Airway epithelial cell (primary cell): ENCODE measurements at places on chromosomes 12 and 14. TPM values are rescaled to one million over a fixed set of nuclear protein-coding genes. Genes with fewer than 3 reads are reported as not detected.

NAV3 gene
- 0.74 and 3.0 TPM in 2 replicates for total RNA-seq

MIPOL1 gene
- total RNA-seq: 7.8 and 8.4 TPM in 2 replicates

RPL10L gene
- not detected in 2 replicates for total RNA-seq

PRKD1 gene
- total RNA-seq: 0.71 and 1.6 TPM in 2 replicates

E2F7 gene
- total RNA-seq: 7.0 and 10.9 TPM in 2 replicates

IL26 gene
- not detected in 2 replicates for total RNA-seq

TMEM63C gene
- 22.3 and 28.5 TPM in 2 replicates for total RNA-seq

TAMALIN gene
- 0.07 and 0.70 TPM in 2 replicates for total RNA-seq

RASSF9 gene
- 3.5 and 4.7 TPM in 2 replicates for total RNA-seq

ENDOU gene
- 2.6 and 3.4 TPM in 2 replicates for total RNA-seq

EVL gene
- 17.3 and 24.3 TPM in 2 replicates for total RNA-seq

LTBP2 gene
- total RNA-seq: 21.2 and 28.1 TPM in 2 replicates

G2E3 gene
- total RNA-seq: 12.6 and 13.9 TPM in 2 replicates

RFLNA gene
- not detected in 2 replicates for total RNA-seq

ANKRD52 gene
- 12.4 and 18.3 TPM in 2 replicates for total RNA-seq

VWF gene
- 0.33 and 0.56 TPM in 2 replicates for total RNA-seq

ADAM20 gene
- not detected in 2 replicates for total RNA-seq

FUT8 gene
- total RNA-seq: 12.2 and 15.0 TPM in 2 replicates

CLEC1B gene
- not detected in 2 replicates for total RNA-seq

MUCL1 gene
- total RNA-seq: 4.7 TPM in 1 of 2 replicates, not detected in the other

CLEC1A gene
- total RNA-seq: not detected in 2 replicates

COPS7A gene
- total RNA-seq: 56.4 and 63.6 TPM in 2 replicates

OTOGL gene
- total RNA-seq: not detected in 2 replicates

TC2N gene
- 20.7 and 24.5 TPM in 2 replicates for total RNA-seq

PTPRR gene
- 0.21 TPM in 1 of 2 replicates, not detected in the other for total RNA-seq

GNB3 gene
- 0.28 and 0.92 TPM in 2 replicates for total RNA-seq

TTC9 gene
- total RNA-seq: 14.1 and 16.3 TPM in 2 replicates

CEP170B gene
- 35.4 and 42.4 TPM in 2 replicates for total RNA-seq

KRT81 gene
- total RNA-seq: 35.9 and 54.8 TPM in 2 replicates

OR4E2 gene
- not detected in 2 replicates for total RNA-seq

LBHD2 gene
- total RNA-seq: not detected in 2 replicates

TSHR gene
- total RNA-seq: not detected in 2 replicates

GPRC5A gene
- total RNA-seq: 22.8 and 31.9 TPM in 2 replicates

AMHR2 gene
- not detected in 2 replicates for total RNA-seq

GALNT16 gene
- 0.07 TPM in 1 of 2 replicates, not detected in the other for total RNA-seq

TEX22 gene
- total RNA-seq: 0.07 TPM in 1 of 2 replicates, not detected in the other

CDK2 gene
- total RNA-seq: 36.7 and 43.8 TPM in 2 replicates

RPS6KA5 gene
- 3.5 and 4.6 TPM in 2 replicates for total RNA-seq

PYGL gene
- 115 and 149 TPM in 2 replicates for total RNA-seq

KCNA5 gene
- total RNA-seq: not detected in 2 replicates

ZCRB1 gene
- 28.4 and 32.7 TPM in 2 replicates for total RNA-seq

METTL3 gene
- 27.8 and 34.0 TPM in 2 replicates for total RNA-seq

PIWIL1 gene
- 0.07 TPM in 1 of 2 replicates, not detected in the other for total RNA-seq

NTF3 gene
- total RNA-seq: not detected in 2 replicates

MGP gene
- total RNA-seq: 0.14 TPM in 1 of 2 replicates, not detected in the other

FSCB gene
- total RNA-seq: not detected in 2 replicates

ASIC1 gene
- total RNA-seq: 5.4 and 5.9 TPM in 2 replicates

ADCY4 gene
- total RNA-seq: 0.85 and 1.6 TPM in 2 replicates

FGD6 gene
- 9.2 and 13.2 TPM in 2 replicates for total RNA-seq

EMP1 gene
- 106 and 181 TPM in 2 replicates for total RNA-seq

PRR4 gene
- total RNA-seq: 1.6 TPM in 1 of 2 replicates, not detected in the other

SMCO2 gene
- total RNA-seq: 0.56 TPM in 1 of 2 replicates, not detected in the other

SMOC1 gene
- total RNA-seq: 8.9 and 14.3 TPM in 2 replicates

KCNC2 gene
- not detected in 2 replicates for total RNA-seq

UBE3B gene
- total RNA-seq: 26.0 and 28.2 TPM in 2 replicates

EPYC gene
- not detected in 2 replicates for total RNA-seq

ADAM21 gene
- total RNA-seq: 0.14 and 1.2 TPM in 2 replicates
